ENCODE measurements at places on chromosomes 3 and 15. TPM values are rescaled to one million over a fixed set of nuclear protein-coding genes. Genes with fewer than 3 reads are reported as not detected.

Gene MELTF
- total RNA-seq: 18.7 TPM

Gene ERICH6
- 0.28 TPM for total RNA-seq

Gene UTS2B
- 0.26 TPM for total RNA-seq

Gene PPP1R2
- total RNA-seq: 60.2 TPM

Gene CHRNA3
- 0.31 TPM for total RNA-seq

Gene PAQR5
- total RNA-seq: 2.0 TPM

Gene AZI2
- total RNA-seq: 42.4 TPM

Gene PLSCR4
- total RNA-seq: 3.5 TPM

Gene PLXNB1
- 22.8 TPM for total RNA-seq

Gene LEKR1
- total RNA-seq: not detected

Gene NUP210
- total RNA-seq: 36.8 TPM

Gene ITIH1
- 0.31 TPM for total RNA-seq

Gene CFAP100
- not detected for total RNA-seq

Gene SLC6A20
- total RNA-seq: 0.28 TPM

Gene BDH1
- total RNA-seq: 4.8 TPM

Gene SLC38A3
- total RNA-seq: 6.0 TPM

Gene KBTBD8
- total RNA-seq: 0.98 TPM

Gene ANKUB1
- total RNA-seq: not detected

Gene FNDC3B
- 173 TPM for total RNA-seq

Gene PLA2G4E
- not detected for total RNA-seq

Gene TMEM266
- 0.21 TPM for total RNA-seq

Gene INSYN1
- 2.6 TPM for total RNA-seq

Gene IL5RA
- total RNA-seq: not detected

Gene EXOG
- total RNA-seq: 12.5 TPM

Gene TRPM7
- total RNA-seq: 44.9 TPM

Measured in Panc1 (cell line).